Renal cortical epithelial cell (primary cell): ENCODE measurements at places on chromosomes 12 and 14.

- no peak for DNase-seq
Measured at GRCh38 chr12:24378548-24379407, 429.3 kb upstream of the SOX5 start.

DNA sequence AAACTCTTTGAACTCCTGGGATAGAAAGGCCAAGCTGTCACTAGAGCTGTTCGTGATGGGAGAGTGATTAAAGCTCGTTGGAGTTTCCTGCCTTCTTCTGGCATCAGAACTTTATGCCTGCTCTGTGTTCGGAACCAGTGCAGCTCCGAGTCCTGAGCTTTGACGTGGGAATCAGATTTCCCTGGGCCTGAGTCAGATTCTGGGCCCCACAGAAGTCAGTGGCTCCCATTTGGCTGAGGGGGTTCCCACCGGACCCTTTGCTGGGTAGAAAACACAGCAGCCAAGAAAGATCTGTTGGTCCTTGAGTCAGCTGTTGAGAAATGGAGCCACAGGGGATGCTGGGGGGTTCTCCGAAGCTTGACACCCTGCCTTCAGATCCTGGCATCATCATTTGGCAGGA is 238.0 kb downstream of the CHST11 start:
- no peak for DNase-seq

GRCh38 chr12:78571953-78572352 is 292.6 kb upstream of the SYT1 start:
- no peak for DNase-seq

DNA sequence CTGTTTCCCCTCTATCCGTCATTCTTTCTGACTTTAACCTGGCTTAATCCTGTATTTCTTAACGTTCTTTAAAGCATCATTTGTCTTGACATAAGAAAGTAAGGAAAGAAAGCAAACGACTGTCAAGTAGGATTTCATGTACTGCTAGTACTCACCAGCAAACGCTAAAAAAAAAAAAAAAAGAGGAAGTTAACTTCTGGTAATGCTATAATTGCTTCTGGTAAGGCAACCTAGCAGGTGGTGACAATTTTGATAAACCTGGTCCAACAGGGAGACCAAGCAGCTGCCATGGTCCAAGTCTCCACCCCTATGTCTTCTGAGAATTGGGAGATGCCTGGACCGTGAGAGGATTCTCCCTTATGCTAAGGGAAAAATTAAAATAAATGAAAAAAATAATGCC is 306.6 kb downstream of the DAD1 start:
- DNase-seq, result no peak

- DNase-seq, result no peak
Measured at GRCh38 chr12:29455087-29455486, 42.4 kb downstream of the OVCH1 start.

GRCh38 chr12:57793920-57794319 is 11.3 kb downstream of the TSFM start:
- no peak for DNase-seq

DNA sequence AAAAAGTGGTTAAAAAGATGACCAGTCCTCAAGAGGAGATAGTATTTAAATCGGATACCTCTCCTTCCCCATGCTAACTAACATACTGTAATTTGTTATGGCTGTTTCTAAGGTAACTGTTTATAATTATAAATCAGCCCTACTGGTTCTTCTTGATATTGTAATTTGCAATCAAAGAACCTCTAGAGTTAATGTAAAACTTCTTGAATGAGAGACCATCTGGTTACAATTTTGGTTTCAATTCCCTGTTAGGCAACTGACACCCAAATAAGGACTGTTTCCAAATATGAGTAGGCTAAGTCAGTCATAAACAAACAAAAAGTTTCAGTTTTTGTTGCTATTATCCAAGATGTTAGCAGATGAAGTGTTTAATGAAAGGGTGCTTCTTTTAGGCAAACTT is 120.2 kb upstream of the DNM1L start:
- DNase-seq, result peak; percentile 57

DNA sequence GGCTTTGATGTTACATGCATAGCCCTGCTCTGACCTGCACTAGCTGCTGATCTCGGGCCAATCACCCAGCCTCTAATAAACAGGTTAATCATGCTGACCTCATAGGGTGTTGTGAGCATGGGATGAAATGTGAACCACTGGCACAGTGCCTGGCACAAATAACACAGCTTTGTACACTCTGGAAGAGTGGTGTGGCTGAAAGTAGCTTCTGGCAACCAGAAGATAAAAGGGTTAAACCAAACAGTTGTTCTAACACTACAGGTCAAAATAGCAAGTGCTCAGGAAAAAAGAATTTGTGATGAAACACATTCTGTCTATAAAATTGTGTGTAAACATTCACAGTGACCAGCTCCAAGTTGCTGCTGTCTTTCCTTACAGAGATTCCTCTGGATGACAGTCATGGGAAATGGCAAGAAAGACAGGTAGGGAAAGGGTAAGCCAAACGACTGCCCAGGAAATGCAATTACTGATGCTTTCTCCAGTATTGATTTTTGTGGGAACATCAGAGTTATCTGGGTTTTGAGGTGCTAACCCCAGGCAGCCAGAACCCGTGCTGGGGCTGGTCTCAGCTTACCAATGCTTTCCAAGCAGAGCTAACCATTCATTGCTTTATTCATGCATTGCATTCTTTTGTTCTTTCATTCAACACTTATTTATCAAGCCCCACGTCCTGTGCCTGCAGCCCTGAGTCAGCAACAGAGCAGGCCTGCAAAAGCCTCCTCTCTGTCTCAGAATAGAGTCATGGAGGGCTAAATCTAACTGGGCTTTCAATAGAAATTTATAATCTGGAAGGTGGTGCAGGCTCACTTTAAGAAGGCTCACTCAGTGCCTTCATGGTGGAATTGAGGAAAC is 38.1 kb upstream of the CAPRIN2 start:
- peak; percentile 56 for DNase-seq
